ENCODE measurements at places on chromosomes 12 and 14.

GRCh38 chr12:102951841-102952240 is 5.6 kb upstream of the ASCL1 start:
- no peak for DNase-seq

- DNase-seq = no peak
Measured at GRCh38 chr12:107485731-107486130, 199.9 kb upstream of the PWP1 start.

DNA sequence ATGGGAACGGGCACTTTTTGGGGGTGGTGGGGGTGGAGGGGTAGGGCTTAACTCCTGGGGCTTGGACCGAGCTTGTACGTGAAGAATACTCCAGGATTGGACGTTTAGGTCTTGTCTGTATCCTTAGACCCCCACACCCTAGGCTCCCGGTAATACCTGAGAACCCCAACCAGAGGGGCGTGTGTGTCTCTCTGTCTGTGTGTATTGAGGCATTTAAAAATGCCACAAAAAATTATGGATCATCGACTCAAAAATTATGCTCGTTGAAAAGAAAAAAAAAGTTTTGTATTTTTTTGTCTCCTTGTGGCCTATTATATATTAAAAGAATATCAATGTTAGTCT is 459 bp downstream of the PPFIBP1 start:
- DNase-seq = no peak

DNA sequence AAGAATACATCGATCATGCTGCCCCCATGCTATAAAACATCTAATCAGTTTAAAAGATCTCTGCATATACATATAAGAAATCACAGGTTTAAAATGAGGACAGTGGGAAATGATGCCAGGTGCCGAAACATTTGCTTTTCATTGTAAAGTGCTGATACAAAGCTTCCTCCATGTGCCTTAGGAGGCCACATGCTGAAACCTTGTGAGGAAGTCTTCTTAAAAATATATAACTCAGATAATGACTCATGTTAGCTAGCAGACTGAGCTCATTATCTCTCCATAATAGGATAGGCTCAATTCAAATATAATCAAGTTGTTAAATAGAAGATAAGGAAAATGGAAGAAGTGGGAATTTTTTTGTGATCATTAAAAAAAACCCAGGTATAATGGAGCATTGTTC is 65.9 kb downstream of the RFX4 start:
- DNase-seq = no peak

GRCh38 chr14:93936245-93936644 is 9.1 kb downstream of the FAM181A start:
- peak; percentile 66 for DNase-seq

- DNase-seq = no peak
Measured at GRCh38 chr14:58724206-58724605, 86.4 kb downstream of the DACT1 start.

- DNase-seq = peak; percentile 80
Measured at GRCh38 chr12:12927211-12928079, 24.5 kb downstream of the GPRC5D start.

- no peak for DNase-seq
Measured at GRCh38 chr12:113142173-113142885, 6.8 kb upstream of the RASAL1 start.

GRCh38 chr14:70033561-70033960 is 154.3 kb downstream of the SMOC1 start:
- no peak for DNase-seq

- no peak for DNase-seq
Measured at GRCh38 chr14:68632054-68632895, 160.6 kb downstream of the ZFP36L1 start.

- DNase-seq = no peak
Measured at GRCh38 chr14:49992448-49992847, 99.6 kb downstream of the ARF6 start.

DNA sequence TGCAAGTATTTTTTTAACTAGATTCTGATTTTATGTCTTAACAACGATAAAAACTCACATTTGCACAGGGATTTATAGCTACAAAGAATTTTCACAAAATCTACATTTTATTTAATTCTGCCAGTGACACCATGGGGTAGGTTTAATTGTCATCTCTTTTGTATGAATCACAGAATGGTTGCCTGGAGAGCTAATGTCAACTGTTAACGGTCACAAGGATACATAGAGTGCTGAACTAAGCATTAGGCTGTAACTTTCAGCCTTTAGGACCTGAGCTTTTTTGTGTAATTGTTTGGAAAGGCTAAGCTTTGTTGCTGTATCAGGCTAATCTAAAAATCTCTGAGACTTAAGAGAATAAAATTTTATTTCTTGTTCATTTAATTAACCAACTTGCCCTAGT is 465.3 kb upstream of the TBX3 start:
- DNase-seq = no peak

DNA sequence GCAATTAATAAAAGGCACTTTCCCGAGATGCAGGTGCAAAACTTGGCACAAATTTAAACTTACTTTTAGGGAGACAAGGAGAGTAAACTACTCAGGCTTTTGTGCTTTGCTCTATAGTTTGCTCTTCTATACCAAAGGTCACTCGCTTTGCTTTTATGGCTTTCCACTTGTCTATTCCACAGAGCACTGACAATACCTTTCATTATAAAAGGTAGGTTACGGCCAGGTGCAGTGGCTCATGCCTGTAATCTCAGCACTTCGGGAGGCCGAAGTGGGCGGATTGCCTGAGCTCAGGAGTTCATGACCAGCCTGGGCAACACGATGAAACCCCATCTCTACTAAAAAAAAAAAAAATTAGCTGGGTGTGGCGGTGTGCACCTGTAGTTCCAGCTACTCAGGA is 32.9 kb downstream of the ALKBH1 start:
- DNase-seq = no peak

DNA sequence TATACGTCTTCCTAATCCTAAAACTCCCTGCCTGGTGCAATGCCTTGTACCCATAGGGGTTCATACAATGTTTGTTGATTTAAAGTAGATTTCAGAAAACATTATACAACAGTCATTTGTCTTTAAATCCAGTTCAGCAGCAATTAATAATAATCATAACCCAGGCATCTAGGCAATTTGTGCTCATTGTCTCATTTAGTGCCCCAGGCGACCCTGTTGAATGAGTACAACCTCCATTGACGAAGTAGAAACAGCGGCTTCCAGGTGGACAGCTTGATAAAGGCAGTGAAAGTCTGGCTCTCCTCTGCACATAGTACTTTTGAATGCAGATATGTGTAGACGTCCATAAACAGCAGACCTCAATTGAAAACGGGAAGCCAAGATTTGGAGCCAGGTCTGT is 82.9 kb upstream of the CPM start:
- no peak for DNase-seq

- DNase-seq = no peak
Measured at GRCh38 chr14:93049867-93050331, 65.8 kb downstream of the ITPK1 start.

DNA sequence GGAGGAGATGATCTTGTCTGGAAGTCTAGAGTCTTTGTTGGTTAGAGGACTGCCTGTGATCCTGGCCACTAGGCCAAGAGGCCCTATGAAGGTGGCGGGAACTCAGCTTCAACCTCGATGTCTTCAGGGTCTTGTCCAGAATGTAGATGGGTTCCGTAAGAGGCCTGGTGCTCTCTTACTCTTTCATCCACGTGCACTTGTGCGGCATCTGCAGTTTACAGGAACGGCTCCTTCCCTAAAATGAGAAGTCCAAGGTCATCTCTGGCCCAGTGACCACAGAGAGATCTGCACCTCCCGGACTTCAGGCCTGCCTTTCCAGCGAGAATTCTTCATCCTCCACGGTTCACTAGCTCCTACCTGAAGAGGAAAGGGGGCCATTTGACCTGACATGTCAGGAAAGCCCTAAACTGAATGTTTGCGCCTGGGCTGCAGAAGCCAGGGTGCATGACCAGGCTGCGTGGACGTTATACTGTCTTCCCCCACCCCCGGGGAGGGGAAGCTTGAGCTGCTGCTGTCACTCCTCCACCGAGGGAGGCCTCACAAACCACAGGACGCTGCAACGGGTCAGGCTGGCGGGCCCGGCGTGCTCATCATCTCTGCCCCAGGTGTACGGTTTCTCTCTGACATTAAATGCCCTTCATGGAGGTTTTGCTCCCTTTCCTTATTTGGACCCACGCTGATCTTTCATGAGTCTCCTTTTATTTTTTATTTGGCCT is 17.7 kb downstream of the WNT5B start:
- DNase-seq = no peak

DNA sequence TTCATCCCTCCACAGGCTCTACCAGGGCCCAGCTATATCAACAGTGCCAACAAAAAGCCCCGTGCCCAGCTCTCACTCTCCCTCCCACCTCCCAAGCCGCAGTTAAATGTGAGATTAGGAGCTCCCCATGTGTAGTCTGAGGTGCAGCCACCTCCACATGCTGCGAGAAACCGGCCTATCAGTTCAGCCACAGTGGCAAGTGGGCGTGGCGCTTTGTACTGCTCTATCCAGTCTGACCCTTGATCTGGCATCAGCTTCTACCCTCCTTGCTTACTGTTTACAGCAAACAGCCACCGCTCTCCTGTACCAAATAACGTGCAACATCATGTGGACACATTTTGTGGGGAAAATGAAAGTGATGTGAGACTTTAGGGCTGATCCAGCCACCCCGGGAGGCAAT is 1.7 kb downstream of the PLEK2 start:
- DNase-seq = peak; percentile 27

DNA sequence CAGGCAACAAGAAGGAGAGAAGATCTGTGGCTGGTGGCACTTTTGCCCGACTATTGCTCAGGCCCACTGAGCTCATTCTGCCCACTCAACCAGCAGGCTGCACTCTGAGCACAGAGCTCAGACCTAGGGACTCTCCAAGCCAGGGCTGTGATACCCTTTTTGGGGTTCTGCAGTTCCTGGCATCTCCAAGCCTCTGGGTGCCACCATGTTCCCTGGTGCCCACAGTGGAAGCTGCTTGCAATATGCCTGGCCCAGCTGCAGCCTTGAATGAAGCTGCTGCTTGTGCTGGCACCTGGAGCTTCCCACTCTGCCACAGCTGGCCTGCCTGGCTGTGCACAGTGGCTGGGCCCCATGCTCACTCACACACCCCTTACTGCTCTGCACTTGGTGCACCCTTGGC is 236.1 kb downstream of the ADGRD1 start:
- no peak for DNase-seq

GRCh38 chr12:51049525-51049924 is 1.4 kb downstream of the LETMD1 start:
- DNase-seq = no peak

DNA sequence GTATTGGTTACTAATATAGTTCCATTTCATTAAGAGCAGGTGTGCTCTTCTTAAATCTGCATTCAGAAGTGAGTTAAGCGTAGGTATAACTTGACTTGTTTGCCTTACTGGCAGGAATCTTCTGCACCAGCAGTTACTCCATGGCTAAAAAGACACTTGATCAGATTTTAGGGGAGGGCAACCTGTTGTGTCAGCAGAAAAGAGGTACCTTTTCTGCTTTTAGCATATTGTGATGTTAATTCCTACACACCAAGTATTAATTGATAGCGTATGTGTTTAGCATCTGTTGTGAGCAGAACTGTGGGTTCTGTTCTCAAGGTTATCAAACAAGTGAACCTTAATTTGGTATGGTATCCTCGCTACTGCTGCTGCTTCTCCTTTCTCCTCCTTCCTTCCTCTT is 38.3 kb downstream of the TTLL5 start:
- no peak for DNase-seq

- DNase-seq = no peak
Measured at GRCh38 chr14:61330511-61330910, 9.1 kb downstream of the PRKCH start.

- no peak for DNase-seq
Measured at GRCh38 chr12:110564471-110564991, 18.6 kb downstream of the PPTC7 start.

GRCh38 chr12:94962670-94963069 is 40.8 kb downstream of the NDUFA12 start:
- no peak for DNase-seq

DNA sequence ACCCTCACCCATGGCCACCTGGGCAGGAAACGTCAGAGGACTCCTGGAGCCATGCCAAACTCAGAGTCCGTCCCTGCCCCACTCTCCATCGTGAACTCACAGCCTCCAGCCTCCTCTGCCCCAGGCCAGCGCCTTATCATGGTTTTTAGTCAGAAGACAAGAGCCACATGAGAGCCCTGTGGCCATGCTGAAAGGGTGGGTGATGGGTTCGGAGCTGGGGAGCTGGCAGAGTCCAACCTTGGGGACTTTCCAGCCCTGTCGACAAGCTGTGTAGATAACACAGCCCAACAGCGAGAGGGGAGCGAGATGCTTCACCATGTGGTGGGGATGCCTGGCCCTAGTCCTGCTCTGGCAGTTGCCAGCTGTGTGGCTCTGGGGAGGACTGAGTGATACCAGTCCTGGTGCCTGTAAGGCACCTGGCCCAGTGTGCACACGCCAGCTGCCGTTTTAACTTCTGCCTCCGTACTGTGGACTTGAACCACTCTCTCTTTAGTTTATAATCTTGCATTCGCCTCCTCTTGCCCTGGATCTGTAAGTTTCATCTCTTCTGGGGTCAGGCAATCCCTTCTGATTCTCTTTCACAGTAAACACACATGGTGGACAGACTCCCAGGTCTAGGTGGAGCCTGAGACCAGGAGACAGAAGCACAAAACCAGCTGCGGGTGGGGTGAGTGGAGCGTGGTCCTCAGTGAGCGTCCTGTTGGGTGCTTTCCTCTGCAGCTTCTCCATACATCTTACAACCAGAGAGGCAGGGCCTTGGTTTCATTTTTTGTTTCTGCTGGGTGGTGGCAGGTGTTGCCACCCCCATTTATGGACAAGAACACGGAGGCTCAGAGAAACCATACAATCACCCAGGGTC is 55.3 kb downstream of the RIN3 start:
- DNase-seq = no peak
